ENCODE measurements at places on chromosomes 6 and 20.

DNA sequence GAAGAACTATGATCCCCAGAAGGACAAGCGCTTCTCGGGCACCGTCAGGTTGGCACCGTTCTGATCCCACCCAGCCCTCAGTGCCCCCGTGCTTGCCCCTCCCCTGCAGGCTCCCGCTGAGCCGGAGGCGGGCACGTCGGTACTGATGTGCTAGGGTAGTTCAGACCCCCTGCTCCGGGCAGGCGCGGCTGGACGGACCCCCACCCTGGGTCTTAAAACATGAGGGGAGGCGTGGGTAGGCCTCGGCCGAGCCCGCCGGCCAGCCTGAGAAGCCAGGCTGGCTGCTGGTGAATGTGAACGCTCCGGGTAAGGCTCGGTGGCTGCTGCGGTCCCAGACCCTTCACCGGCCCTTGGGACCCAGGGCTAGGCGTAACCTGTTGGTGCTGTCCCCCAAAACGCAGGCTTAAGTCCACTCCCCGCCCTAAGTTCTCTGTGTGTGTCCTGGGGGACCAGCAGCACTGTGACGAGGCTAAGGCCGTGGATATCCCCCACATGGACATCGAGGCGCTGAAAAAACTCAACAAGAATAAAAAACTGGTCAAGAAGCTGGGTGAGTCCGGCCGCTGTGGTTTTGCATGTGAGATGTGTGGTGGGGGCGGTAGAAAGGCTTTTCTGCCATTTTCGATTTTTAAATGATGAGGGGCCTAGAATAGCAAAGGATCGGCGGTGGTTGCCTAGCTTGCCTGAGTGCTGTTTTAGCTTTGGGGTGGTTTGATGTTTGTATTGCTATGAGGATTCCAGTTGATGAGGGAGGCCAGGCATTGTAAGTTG is 964 bp downstream of the RPL10A start:
- no peak for DNase-seq

- DNase-seq: no peak
Observed at GRCh38 chr6:72248621-72249020, 362.3 kb downstream of the RIMS1 start.

GRCh38 chr20:46308258-46309157 is at the start of gene CDH22:
TSS of gene CDH22 (minus strand) at chr20:46308498. CDS start at chr20:46251294, 57,204 bp downstream.
- peak; percentile 34 for DNase-seq

- DNase-seq: no peak
Observed at GRCh38 chr20:62305765-62306413, 3.1 kb downstream of the ADRM1 start.

DNA sequence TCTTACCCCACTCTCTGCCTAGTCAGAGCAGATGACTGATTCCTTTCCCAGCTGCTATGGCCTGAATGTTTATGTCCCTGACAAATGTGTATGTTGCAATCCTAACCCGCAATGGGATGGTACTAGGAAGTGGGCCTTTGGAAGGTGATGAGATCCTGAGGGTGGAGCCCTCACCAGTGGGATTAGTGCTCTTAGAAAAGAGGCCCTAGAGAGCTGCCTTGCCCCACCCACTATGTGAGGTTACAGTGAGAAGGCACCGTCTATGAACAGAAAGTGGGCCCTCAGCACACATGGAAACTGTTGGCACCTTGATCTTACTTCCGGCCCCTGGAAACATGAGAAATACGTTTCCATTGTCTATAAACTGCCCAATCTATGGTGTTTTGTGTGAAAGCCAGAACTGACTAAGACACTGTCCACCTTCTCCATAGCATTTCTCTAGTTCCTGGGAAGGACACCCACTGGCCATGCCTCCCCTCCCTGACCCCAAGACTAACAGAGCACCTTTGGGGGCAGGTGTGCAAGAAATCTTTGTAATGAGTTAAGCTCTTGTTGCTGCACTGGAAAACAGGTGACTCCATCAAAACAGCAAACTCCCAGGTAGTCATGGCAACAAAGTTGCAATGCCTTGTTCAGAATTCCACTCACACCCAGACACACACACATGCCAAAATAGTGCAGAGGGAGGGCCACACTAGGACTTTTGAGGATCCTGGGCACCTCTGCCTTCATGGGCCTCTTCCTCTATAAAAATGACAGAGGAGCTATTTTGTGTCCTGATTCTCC is 16.2 kb downstream of the GABRR2 start:
- DNase-seq: peak; percentile 19

- DNase-seq: no peak
Observed at GRCh38 chr6:143575901-143576426, 64.4 kb upstream of the FUCA2 start.

GRCh38 chr20:48667889-48668413 is 159.8 kb downstream of the PREX1 start:
- DNase-seq: no peak

DNA sequence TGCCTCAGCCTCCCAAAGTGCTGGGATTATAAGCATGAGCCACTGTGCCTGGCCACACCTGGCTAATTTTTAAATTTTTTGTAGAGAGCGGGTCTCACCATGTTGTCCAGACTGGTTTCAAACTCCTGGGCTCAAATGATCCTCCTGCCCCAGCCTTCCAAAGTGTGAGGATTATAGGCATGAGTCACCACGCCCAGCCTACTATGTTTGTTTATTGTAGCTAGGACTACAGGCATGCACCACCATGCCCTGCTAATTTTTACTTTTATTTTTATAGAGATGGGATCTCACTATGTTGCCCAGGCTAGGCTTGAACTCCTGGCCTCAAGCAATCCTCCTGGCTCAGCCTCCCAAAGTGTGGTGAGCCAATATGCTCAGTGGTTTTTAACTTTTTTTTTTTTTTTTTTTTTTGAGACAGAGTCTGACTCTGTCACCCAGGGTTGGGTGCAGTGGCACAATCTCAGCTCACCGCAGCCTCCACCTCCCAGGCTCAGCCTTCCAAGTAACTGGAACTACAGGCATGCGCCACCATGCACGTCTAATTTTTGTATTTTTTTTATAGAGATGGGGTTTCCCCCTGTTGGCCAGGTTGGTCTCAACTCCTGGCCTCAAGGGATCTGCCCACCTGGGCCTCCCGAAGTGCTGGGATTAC is 12.0 kb upstream of the DDX43 start:
- DNase-seq: no peak

GRCh38 chr6:163137398-163137881 is 277.1 kb upstream of the QKI start:
- DNase-seq: no peak

DNA sequence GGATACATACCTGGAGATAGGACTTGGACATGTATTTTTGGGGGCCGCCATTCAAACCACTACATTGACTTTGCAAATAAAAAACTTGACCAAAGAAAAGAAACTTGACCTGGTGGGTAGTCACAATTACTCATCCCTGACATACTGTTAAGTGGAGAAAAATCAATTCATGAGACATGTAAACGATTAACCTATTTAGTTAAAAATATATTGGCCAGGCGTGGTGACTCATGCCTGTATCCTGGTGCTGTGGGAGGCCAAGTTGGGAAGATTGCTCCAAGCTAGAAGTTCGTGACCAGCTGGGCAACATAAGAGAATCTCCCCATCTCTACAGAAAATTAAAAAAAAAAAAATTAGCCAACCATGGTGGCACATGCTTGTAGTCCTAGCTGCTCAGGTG is 2.5 kb upstream of the SRSF12 start:
- no peak for DNase-seq

DNA sequence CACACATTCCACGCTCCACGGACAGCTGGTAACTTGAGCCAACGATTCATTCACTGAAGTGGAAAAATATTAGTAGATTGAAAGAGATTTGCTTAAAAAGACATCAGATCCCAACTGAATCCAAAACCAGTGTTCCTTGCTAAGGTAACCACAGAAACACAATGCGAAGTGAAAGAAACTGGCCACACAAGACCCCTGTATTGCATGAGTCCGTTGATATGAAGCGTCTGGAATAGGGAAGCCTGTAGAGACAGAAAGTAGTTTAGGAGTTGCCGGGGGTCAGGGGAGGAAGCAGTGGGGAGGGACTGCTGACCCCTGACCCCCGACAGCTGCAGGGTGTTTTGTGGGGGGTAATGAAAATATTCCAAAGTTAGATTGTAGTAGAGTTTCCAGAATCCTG is 10.0 kb downstream of the PCK1 start:
- DNase-seq: no peak

DNA sequence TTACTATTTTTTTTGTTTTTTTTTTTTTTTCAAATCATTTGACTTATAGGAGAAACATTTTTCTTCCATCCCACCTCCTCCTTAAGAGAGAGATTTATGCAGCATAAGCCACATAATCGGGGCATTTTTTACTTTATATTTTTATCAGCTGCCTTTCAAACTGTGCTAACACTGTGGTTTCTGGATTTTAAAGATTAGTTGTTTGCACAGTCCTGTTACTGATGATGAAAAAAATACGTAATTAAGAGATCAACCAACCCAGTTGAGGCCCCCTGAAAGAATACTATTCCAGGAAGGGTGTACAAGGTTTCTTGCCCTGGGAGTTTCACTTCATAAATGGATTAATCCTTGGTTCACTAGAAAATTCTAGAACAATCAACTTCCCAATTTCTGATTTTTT is 68.3 kb downstream of the MMS22L start:
- no peak for DNase-seq

- DNase-seq: no peak
Observed at GRCh38 chr6:30862156-30862875, 22.0 kb upstream of the DDR1 start.

DNA sequence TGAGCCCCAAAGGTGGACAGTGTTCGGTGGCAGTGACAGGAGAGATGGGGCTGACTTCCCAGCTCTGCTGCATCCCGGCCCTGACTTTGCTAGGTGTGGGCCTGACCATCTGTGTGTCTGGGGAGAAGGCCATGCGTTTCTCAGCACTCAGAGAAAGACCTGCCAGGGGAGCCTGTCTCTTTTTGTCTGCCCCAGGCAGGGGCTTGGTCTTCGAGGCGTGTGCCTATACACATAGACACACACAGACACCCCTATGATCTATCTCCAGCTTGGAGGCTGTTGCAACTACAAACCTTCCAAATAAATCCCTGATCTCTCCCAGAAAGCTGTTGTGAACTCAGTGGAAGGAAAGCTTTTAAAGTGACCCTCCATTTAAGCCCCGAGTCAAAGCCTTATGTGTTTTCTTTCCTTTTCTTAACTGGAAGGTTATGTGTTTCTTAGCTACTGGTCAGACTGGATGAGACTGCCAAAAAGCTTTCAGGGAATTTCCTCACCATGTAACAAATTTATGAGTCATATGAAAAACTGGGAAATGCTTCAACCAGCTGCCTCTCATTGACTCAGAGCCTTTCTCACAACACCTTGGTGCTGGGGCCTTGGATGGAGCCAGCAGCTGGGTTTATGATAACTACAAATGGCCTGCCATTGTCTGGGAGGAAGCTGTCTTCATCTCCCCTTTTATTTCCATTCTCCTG is 102.6 kb downstream of the CDC5L start:
- DNase-seq: no peak

- peak; percentile 38 for DNase-seq
Observed at GRCh38 chr6:55794136-55794812, 81.1 kb downstream of the BMP5 start.

- DNase-seq: no peak
Observed at GRCh38 chr6:1602049-1602713, 7.5 kb upstream of the FOXC1 start.

DNA sequence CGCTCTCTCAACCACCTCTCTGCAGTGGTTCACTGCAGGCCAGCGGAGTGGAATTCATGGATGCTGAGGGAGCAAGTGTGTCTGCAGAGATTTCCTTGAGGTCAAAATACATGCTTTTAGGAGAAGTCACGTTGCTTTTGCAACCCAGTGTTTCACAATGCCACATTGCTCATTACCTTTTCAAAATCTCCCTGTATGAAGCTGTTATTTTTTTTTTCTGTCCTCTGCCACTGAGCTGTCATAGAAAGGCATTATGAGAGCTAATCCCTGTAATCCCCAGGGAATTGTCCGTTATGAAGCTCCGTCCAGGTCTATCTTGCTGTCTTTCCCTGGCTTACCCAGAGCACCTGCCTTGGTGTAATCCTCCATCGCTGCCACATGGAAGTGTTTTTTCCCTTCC is 60.5 kb upstream of the SLC22A23 start:
- no peak for DNase-seq

- DNase-seq: peak; percentile 88
Observed at GRCh38 chr6:90406142-90406794, 109.6 kb upstream of the BACH2 start.

- DNase-seq: no peak
Observed at GRCh38 chr20:1019344-1019743, 17.2 kb upstream of the RSPO4 start.

DNA sequence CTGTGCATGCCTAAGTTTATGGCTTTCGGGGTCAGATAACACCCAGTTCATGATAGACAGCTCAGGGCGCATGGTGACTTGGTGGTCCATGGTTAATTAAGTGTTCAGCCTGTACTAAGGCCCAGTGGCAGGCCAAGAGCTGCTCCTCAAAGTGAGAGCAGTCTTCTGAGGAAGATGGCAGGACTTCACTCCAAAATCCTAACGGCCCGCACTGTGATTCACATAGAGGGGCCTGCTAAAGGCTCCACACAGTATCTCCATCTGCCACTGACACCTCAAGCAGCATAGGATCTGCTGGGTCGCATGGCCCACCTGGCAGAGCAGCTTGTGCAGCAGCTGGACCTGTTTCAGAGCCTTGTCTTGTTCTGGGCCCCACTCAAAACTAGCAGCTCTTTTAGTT is 10.6 kb upstream of the CST7 start:
- no peak for DNase-seq

- no peak for DNase-seq
Observed at GRCh38 chr6:75608956-75609533, 7.4 kb downstream of the SENP6 start.

- no peak for DNase-seq
Observed at GRCh38 chr6:26613689-26614683, 17.2 kb downstream of the ABT1 start.

- no peak for DNase-seq
Observed at GRCh38 chr6:114361036-114361435, 18.2 kb upstream of the HS3ST5 start.

- no peak for DNase-seq
Observed at GRCh38 chr6:31621991-31622390, 1.5 kb downstream of the PRRC2A start.

DNA sequence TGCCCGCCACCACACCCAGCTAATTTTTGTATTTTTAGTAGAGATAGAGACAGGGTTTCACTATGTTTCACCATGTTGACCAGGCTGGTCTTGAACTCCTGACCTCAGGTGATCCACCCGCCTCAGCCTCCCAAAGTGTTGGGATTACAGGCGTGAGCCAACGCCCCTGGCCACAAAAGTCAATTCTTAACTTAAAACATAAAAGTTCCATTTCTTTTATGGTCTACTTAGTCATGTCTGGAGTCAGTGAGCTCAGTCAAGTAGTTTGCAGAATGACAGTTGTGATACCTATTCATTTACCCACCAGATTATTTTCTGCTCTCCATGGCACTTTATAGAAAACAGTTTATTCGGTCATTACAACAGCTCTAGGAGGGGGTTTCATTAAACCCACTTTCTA is 103.1 kb upstream of the ESR1 start:
- peak; percentile 86 for DNase-seq

DNA sequence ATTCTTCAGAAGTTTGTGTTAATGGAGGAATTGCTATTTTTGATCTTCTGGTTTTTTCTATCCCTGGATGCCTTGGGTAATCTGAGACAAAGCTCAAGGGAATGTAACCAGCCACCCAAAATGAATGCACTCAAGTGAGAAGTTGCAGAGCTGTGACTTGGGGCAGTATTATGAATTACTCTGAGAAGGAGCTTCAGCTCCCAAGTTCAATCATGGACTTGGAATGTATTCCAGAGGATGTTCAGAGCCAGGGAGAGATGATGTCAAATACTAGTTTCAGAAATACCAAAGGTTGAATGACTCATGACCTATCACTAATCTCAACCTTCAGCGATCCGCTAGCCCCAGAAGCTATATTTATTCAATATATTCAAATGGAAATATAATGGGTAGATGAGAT is 375.2 kb upstream of the PLCB4 start:
- no peak for DNase-seq
